Mesenchymal stem cell (in vitro differentiated cells and primary cell): ENCODE measurements at places on chromosomes 12 and 14.

DNA sequence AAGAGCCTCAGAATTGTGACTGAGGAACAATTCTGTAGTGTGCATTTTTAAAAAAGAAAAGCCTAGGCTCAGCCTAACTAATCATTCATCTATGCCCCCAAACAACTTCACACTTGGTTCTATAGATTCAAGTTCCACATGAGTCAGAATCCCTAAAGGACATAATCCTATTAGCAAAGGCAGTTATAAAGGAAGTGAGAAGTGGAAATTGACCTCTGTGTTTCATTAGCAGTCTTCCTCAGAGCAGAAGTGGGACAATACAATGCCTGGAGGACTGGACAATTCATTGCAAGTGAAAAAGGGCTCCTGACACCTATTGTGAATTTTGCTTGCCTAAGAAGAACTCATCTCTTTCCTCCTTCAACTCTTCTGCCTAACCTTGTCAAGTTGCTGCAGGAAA is 222.3 kb downstream of the PTPRO start:
- no peak for DNase-seq

DNA sequence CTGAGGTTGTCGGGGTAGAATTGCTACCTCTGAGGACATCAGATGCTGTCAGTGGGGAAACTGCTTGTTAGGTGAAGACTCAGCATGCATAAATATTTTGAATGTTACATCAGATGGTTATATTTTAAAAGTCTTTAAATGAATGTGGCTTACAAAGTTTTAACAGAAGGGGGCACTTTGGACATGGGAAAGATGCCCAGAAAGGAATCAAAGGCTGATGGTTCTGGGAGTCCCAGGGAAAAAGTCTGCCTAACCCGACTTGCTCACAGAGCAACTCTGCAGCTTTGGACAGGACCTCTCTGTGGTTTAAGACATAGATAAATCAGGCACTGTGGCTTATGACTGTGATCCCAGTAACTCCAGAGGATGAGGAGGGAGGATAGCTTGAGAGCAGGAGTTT is 474.9 kb downstream of the ATP23 start:
- peak; percentile 76 for DNase-seq

- DNase-seq, result no peak
Measured at GRCh38 chr12:57614178-57614947, 3.1 kb downstream of the ARHGEF25 start.

GRCh38 chr12:67751381-67751928 is 102.9 kb downstream of the DYRK2 start:
- DNase-seq, result peak; percentile 26
